SJSA1 (cell line): ENCODE measurements at places on chromosomes 3 and 15.
A peak's percentile ranks its signal among the peaks of the same experiment; 100 is the strongest.

GRCh38 chr3:97822359-97822775, 556 bp downstream of the CRYBG3 start:
- peak; percentile 52 for DNase-seq

DNA sequence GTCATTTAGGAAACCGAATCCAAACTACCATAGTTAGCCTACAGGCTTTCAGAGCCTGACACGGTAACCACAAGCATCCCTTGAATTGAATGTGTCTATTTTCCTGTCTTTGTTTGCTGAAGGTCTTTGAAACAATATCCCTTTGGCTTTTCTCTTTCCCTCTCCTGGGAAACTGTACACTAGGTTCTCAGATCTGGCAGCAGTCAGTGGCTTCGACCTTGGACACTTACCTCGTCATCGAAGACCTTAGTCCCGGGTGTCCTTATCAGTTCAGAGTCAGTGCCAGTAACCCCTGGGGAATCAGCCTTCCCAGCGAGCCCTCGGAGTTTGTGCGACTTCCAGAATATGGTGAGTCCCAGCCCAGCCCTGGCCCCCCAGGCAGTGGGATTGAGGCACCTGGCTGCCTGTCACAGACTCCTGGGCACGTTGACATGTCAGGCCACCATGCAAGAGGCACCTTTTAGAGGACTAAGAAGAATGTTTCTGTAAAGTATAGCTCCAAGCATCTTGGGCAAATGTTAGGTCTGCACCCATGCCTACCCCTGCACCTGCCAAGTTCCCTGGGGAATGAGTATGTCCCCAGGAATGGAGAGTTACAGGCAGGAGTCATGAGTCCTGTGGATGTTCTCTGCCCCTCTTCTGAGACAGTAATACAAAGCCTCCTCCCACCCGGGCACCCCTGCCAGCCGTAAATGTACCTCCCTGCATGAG, 30.4 kb upstream of the UMPS start:
- DNase-seq = peak; percentile 11

DNA sequence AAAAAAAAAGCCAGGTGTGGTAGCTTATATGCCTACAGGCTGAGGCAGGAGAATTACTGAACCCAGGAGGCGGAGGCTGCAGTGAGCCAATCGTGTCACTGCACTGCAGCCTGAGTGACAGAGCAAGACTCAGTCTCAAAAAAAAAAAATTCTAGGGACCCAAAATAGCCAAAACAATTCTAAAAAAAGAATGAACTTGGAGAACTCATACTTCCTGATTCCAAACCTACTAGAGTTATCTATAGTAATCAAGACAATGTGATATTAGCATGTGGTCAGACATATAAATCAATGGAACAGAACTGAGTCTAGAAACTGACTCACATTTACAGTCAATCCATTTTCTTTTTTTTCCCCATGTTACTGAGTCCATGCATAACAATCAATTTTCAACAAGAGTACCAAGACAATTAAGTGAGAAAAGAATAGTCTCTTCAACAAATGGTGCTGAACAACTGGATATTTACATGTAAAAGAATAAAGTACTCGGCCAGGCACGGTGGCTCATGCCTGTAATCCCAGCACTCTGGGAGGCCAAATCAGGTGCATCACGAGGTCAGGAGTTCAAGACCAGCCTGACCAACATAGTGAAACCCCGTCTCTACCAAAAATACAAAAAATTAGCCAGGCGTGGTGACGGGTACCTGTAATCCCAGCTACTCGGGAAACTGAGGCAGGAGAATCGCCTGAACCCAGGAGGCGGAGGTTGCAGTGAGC, 11.9 kb downstream of the PRKAR2A start:
- no peak for DNase-seq

GRCh38 chr15:79989682-79990081, 18.7 kb upstream of the BCL2A1 start:
- no peak for DNase-seq

DNA sequence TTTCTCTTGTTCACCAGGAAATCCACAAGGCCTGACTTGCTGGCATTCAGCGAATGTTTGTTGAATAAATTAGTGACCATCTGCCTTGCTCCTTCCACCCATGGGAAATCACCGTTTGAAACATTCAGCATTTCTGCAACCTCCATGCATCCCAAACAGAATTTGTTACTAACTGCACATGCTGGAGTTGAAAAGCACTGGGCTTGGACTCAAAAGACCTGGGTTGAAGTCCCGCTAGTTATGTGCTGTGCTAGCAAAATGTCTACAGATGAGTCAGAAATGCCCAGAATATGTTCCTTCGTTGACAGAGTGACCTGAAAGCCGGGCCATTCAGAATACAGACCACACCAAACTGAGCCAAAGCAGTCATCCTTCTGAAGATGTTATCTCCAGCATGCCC, 144.6 kb downstream of the ALDH1A2 start:
- no peak for DNase-seq

DNA sequence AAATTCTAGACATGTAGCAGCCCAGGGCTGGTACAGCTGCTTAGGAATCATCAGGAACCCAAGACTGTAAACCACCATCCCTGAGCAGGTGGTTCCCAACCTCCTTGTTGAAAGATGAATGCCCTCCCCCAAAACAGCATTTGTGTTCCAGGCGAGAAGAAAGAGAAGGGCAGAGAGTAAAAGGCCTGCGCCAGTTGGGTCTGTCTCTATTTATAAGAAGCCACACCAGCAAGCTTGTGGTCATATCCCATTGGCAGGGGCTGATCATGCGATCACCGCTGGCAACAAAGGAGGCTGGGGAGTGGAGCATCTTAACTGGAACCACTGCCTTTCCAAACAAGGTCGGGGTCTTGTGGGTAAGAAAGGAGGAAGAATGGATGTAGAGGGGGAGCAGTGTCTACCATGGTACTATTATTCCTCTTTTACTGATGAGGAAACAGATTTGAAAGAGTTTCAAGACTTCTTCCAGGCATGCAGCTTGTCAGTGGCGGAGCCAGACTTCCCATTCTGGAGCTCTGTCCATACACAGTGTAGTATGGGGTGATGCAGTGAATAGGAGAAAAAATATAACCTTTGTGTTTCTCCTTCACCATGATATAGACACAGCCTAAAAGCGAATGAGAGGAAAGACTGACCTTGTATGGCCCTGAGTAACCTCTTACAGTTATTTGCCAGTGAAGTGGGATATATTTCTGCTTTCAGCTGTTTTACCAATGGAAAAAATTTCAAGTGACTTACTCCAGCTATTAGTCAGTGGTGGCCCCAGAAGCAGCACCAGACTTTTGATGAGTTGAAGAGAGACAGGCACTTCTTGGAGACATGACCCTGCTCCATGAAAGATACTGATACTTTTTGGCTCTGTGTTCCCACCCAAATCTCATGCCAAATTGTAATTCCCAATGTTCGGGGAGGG, 222.6 kb downstream of the ABHD5 start:
- DNase-seq = no peak

DNA sequence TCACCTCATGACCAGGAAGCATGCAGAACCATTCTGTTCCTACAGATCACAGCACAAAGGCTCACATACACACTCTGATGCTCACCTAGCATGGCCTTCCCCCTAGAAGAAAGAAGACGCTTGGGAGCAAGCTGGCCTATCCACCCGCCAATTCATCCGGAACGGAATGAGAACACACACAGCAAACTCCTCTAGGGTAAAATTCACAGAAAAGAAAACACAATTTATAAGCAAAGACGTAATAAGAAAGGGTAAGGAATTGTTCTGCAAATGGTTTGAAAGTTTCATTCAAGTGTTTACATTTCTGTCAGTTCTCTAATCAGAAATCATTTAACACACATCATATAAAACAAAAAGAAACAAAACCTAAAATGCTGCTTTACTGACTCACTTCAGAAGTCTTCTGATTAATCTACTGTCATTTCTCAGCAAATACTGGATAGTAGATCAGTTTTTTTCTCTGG, 218.1 kb downstream of the OSBPL10 start:
- DNase-seq = no peak

- DNase-seq = no peak
Observed at GRCh38 chr3:184352149-184352785, 9.1 kb downstream of the CLCN2 start.

GRCh38 chr15:41917767-41918430, 24.0 kb upstream of the SPTBN5 start:
- peak; percentile 66 for DNase-seq

DNA sequence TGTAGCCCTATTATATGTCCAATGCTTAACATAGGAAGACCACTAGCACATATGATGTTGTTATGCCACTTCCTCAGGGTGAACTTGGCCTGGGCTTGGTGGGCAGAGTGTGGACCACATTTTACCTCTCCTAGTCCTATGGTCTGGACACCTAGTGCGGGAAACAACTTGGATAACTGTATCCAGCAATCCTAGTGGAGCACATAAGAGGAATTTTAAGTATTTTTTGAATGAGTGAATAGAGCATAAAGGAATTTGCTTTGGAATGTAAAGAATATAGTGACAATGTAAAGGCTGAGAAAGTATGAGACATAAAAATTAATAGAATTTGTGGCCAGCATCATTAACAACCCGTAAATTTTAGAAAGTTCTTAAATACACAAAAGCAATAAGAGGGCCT, 528.9 kb downstream of the IGSF11 start:
- DNase-seq = peak; percentile 9

DNA sequence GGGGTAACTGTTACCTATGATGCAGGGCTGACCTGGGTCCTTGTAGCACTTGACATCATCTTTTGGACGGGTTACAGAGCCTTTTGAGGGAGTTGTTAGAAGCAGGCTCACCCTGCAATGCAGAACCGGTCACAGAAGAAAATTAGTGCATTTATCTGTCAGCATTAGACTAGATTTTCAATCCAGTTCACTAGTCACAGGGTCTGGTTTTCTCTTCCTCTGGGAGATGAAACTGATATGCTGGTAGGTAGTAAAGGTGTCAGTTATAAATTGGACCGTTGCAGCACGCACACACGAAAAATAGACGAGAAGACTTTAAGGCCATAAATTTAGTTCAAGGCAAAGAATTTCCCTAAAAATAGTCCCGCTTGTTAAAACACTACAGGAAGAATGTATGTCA, 532.3 kb upstream of the ATP11B start:
- DNase-seq = no peak

- DNase-seq = peak; percentile 67
Observed at GRCh38 chr3:124584552-124585391, 145.5 kb upstream of the UMPS start.

GRCh38 chr3:142445816-142446254, 2.0 kb downstream of the XRN1 start:
- DNase-seq = no peak

GRCh38 chr15:95448531-95449229, 881.8 kb upstream of the NR2F2 start:
- DNase-seq = no peak

DNA sequence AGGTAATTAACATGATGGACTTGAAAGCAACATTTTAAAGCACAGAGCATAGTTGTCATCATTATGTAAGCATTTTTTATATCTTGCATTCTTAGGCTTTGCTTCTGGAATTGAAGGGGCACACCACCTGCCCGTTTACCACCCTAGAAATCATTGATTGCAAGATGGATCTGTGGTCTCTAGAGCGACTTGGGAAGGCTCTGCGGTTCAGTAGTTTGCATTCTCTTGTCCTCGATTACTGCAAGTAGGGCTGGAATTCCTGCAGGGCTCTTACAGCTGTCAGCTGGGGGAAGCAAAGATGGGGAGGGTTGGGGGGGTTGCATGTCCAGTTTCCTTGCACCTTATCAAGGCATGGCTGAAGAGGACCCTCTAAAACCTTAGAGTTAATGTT, 56.7 kb upstream of the RNF7 start:
- no peak for DNase-seq

DNA sequence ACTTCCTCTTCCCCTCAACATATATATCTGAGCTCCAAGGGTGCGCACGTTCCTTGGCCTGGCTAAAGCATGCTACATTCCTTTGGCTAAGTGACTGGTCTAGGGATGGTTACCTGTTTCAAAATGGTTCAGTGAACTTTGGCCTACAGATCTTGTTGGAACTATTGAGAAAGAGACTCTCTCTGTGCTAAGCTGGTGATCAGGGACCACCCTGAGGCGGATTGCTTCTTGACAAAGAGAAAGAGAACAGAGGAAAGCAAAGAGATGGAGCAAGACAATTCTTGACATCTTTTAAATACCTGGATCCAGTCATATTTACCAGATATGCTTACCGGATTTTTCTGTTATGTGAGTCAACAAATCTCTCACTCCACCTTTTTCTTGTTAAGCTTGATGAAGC, 123.1 kb downstream of the CHST2 start:
- DNase-seq = no peak

DNA sequence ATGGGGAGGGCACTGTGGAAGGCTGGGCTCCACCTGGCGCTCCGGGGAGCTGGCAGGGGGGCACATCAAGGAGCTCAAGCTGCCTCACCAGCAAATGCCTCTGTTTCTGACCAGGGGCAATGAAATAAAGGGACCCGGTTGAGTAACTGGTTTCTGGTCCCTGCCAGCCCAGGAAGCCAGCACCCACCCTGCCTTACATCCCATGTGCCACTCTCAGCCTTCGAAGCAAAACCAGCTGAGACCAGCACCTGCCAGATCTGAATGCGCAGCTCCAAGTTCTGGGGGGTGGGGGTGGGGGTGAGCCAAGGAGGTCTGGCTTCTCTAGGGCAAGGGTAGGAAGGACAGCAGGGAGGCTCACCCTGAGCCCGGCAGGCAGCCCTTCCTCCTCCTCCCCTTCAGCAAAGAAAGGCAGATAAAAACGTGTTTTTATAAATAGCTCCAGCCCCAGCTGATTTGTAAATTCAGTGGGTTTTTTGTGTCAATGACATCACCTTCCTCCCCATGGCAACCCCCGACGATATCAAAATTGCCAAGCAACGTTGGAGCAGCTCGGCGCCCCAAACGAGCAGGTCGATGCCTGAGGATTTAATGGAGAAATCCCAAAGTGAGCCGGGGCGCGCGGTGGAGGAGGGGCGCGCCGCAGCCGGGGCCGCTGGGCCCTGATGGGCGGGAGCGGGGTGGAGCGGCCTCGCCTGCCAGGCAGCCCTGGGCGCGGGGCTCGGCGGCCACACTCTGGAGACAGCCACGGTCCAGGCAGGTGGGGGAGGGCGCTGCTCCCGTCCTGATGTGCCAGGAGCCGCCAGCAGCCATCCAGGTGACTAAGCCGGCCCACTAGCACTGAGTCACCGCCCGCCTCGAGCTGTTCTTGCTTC, at the start of gene PAK6:
PAK6 (plus strand) TSS at position 532 of the 872 bp plus-strand sequence. CDS start 25,723 bp downstream, outside the sequence.
- peak; percentile 16 for DNase-seq

GRCh38 chr15:73030122-73030679, 22.1 kb upstream of the NEO1 start:
- DNase-seq = no peak

GRCh38 chr3:72768936-72769335, 79.3 kb downstream of the SHQ1 start:
- no peak for DNase-seq

- DNase-seq = no peak
Observed at GRCh38 chr15:55407498-55408011, 604 bp downstream of the CCPG1 start.

DNA sequence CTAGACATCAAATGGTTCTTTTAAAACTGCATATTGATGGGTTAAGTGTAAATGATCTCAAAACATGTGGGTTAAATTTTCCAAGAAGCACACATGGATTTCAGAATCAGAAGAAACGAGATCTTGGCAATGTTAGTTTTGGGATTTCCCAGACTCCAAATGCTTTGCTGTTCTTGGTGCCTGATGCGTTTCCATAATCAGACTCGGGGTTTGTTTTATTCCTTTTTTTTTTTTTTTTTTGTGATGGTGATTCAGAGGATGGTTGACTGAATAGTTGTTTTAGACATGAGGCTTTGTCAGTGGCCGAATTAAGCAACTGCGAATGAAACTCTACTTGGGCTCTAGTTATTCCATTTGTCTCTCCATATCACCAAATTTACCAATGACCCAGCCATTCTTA, 52.2 kb upstream of the FAM98B start:
- DNase-seq = no peak
